ENCODE measurements at places on chromosomes 13 and 19.

GRCh38 chr19:13010992-13011652, 15.8 kb downstream of the NFIX start:
- no peak for DNase-seq

GRCh38 chr13:98273824-98274742, 97.0 kb upstream of the RNF113B start:
- DNase-seq, result peak; percentile 65

DNA sequence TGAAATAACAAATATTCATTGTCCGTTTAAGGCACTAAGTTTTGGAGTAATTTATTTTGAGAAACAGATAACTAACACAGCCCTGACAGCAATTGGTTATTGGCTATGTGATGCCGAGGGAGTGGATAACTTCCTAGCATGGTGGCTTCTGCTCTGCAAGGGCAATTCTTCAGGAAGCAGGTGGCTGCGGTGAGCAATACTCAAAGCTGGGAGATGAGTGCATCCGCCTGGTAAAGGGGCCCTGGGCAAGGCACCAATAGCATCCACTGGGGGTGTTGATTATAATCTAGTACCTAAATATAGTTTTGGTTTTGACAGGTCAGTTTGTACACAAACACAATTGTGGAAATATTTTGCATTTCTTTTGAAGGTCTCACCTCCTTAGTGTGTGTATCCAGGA, 41.0 kb downstream of the CCDC70 start:
- DNase-seq, result no peak

GRCh38 chr19:17996826-17997316, 11.1 kb upstream of the ARRDC2 start:
- DNase-seq, result peak; percentile 88

GRCh38 chr13:25291691-25292090, 4.4 kb upstream of the MTMR6 start:
- DNase-seq, result no peak

GRCh38 chr13:30727491-30728355, 7.6 kb upstream of the ALOX5AP start:
- DNase-seq, result no peak

DNA sequence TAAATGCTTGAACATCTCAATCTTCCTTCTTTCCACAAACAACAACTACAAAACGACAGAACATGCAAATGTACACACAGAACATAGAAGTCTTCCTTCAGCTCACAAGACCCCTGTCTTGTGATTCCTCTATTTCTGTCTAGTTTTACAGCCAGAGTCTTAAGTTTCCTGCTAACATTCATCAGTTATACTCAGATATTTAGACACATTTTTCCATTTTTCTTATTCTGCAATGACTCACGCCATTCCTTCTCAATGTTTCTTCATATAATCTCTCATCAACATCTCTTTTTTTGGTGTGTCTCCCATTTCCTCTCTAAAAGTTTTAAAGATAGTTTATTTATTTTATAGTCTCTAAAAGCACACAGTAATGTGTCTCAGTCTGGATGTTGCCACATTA, 1872.9 kb upstream of the PCDH20 start:
- DNase-seq, result no peak

DNA sequence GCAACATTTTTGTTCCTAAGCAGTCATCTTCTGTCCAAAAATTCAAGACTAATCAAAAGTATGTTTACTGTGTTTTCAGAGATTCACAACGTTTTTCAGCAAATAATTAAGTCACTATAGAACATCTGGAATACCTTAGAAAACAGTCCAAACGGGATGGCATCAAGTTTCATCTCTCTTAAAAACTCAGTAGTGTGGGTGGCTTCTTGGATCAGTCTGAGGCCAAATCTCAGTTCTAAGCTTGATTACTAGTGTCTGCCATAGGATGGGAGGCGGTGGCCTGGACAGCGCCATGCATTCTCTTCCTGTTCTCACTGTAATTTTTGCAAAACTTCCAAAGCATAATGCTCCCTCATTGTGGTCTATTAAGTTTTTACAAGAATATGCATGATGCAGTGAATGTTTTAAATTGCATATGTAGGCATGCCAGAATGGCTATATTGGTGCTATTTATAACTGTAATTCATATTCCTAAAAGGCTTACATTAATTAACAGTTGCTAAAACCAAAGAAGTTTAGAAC, 37.1 kb downstream of the ANKRD10 start:
- DNase-seq, result no peak

DNA sequence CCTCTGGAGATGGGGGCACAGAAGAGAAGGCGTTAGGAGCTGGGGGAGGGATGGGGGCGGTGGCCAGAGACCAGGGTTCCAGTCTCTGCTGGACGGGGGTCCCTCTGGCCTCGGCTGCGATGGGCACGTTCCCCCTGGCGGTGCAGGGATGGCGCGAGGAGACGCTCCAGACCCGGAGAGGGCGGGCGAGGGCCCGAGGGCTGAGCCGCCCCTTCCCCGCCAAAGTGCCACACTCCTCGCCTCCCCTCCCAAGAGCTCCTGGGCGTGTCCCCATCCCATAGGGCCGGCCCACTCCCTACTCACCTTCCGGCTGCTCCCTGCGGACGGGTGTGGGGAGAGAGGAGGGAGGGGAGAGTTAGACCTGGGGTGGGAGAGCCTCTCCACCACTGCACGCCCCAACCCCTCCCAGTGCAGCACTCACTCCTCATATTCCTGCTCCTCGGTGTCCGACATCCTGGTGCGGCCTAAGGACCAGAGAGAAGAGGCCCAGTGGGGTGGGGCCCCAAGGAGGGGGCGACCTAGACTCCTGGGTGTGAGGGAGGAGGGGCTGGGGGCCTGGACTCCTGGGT, 2.2 kb downstream of the TNNT1 start:
- no peak for DNase-seq

DNA sequence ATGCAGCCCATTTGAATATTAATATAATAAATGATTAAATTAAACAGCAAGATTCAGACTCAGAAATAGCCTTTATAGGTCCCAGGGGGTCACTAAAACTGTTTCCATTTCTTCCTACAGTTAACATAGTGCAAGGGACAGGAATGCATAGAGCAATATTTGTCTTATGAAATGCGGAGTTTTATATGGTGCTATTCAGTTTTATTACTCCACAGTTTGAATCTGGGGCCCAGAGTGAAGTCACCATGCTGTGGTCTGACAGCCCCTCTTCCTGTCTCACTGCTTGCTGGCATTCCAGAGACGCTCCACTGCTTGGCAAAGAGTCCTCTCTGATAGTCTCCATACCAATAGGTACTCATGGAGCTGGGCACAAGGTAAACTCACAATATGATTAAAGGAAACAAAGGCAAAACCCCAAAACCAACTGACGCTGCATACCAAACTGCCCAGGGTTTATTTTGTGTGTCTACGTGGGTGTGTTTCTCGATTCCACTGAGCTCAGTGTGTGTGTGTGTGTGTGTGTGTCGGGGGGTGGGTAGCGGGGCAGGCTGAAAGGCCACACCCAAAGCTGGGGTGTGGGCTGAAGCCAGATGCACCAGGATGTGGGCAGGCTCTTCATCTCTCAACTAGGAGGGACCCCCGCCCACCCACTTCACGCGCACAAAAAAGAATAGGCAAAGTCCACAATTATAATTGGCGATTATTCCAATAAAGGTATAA, 277.9 kb downstream of the TSHZ3 start:
- no peak for DNase-seq

DNA sequence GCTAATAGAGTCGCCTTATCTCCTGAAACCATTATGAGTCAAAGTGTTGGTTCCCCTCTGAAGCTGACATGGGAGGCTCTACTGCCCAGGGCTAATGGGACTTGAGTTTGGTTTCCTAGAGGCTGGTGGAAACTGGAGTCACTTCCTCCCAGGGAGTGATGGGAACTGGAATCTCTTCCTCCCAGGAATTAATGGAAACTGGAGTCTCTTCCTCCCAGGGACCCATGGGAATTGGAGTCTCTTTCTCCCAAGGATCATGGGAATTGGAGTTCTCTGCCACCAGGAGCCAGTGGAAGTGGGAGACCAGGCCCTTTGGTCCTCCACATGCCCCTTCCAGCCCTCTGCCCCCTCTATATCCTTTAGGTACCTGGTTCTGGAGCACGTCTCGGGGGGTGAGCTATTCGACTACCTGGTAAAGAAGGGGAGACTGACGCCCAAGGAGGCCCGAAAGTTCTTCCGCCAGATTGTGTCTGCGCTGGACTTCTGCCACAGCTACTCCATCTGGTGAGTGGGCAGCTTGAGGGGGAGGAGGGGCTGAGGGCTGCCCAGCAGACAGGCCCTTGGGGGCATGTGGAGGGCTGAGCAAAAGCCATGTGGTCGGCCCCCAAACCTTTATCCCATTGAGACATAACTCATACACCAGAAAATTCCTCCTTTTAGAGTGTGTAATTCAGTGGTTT, 5.5 kb downstream of the BRSK1 start:
- no peak for DNase-seq

GRCh38 chr13:73497430-73497829, 438.6 kb downstream of the KLF5 start:
- no peak for DNase-seq

GRCh38 chr13:46688306-46688705, 108.7 kb downstream of the ESD start:
- DNase-seq, result peak; percentile 55

GRCh38 chr13:23817830-23818229, 71.4 kb downstream of the MIPEP start:
- no peak for DNase-seq

DNA sequence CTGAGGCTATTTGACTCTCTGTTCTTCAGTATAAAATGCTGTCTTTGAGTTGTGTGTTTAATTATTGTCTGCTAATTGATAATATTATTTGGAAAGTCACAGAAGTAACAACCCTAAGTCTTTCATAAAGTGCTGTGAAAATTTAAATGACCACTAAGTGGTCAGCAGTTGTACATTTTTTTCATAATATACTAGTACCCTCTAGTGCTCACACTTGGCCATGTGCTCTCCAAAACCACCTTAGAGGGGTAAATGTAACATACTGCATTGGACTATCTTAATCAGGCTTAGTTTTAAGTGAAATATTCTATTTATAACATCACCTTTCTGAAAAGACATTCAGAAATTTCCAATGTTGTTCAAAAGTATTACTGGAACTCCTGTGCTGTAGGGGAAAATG, 745.3 kb downstream of the GPC5 start:
- DNase-seq, result no peak

DNA sequence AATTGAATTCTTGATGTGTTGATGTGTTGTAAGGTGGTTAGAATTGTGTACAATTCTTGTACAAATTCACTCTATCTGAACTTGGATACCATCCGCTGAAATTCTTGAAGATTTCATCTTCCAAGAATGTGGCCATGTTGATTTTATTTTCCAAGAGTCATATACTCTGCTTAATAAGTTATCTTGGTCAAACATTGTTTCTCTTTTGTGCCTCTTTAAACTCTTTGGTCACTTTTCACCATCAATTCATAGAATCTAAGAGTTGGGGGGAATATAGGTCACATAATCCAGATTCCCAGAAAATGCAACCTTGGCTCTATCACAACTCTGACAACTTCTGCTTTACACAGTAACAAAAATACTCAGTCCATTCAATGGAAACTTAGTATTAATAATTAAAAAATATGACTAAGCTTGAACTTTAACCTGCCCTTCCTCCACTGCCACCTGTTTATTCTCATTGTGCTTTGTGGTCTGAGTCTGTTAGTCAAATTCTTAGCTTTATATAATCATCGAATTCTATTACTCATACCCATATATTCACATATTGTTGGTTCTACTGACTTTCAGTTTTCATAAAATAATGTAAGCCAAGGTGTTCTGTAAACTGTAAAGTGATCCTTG, 373.2 kb downstream of the LMO7 start:
- no peak for DNase-seq

DNA sequence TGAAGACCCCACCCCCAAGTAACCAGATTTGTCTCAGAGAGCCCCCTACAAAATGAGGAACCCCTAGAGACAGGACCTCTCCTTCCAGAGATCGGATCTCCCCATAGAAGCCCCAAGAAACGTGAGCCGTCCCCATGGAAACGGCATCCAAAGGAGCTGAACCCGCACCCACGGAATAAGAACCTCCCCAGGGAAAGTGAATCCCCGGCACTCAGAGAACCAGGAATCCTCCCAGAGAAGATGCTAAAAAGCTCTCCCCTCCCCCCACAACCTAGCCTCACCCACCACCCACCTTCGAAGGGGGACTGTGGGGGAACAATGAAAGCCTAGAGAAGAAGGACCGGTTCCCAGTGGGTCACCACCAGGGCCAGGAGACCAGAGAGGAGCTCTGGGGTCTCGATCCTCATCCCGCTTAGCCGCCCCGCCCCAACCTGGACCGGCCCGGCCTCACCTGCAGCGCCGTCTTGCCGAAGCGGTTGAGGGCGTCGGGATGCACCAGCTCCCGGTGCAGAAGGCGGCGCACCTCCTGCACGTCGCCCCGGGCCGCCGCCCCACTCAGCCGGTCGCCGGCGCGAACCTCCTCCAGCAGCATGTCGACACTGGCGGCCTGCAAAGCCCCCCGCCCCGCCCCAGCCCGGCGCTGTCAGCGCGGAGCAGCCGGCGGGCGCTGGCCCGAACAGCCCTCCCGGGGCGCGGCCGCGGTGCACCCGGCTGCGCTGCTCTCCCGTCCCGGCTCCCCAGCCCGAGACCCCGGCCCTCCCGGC, 535 bp downstream of the CDKN2D start:
- peak; percentile 56 for DNase-seq

DNA sequence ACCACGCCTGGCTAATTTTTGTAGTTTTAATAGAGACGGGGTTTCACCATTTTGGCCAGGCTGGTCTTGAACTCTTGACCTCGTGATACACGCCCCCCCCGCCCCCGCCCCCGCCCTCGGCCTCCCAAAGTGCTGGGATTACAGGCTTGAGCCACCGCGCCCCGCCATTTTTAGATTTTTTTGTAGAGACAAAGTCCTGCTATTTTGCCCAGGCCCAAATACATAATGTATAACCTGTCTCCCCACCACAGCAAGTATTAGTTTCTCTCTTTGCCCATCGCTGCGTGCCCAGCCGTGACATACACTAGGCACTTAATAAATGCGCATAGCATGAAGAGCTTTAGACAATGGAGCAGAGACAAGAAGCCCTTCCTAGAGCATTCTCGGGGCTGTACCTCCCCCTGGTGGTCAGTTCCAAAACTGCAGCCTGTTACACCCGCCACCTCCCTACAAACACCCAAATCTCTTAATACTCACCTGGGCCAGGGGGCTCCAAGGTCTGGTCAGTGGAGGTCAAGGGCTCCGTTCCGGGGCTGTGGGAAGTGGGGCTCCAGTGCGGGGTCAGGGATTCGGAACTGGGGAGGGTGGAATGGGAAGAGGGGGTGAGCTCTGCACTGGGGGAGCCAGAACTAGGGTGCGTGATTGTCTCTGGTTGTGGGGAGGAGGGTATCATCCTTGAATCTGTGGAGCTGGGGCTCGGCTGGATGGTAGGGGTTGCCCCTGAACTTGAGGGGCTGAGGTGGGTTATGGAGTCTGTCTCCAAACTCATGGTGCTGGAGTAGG, 22.5 kb downstream of the IQCN start:
- peak; percentile 66 for DNase-seq

All from brain (organoid and tissue), 16 donors.